Activated gamma-delta T cell (primary cell): ENCODE measurements at places on chromosomes 13 and 19.
A peak's percentile ranks its signal among the peaks of the same experiment; 100 is the strongest.

DNA sequence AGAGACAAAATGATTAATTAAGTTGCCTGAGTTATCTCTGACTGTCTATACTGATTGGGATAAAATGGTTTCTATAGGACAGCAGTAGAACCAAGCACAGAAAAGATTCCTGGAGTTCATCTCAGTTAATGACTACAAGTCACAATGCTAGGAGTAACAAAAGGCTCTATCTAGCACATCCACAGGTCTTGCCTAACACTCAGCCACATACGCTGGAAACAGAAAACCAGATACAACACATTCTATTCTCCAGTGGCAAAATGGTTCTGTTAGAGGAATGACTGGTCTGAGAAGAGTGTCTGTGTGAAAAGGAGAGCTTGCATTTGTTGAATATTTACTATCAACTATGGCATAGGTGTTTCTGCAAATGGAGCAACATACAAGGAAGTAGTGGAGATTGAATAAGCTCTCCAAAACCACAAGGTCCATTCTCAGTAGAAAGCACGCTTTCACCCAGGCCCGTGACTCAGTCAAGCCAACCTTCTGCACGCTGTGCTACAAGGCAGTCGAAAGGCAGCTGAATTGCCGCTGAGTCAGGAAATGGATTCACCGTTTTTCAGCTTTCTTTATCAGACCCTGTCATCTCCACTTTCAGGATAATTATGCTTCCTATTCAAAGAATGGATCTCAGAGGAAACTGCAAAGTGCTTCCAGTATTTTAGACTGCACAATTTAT, 761.5 kb downstream of the EFNB2 start:
- no peak for DNase-seq

DNA sequence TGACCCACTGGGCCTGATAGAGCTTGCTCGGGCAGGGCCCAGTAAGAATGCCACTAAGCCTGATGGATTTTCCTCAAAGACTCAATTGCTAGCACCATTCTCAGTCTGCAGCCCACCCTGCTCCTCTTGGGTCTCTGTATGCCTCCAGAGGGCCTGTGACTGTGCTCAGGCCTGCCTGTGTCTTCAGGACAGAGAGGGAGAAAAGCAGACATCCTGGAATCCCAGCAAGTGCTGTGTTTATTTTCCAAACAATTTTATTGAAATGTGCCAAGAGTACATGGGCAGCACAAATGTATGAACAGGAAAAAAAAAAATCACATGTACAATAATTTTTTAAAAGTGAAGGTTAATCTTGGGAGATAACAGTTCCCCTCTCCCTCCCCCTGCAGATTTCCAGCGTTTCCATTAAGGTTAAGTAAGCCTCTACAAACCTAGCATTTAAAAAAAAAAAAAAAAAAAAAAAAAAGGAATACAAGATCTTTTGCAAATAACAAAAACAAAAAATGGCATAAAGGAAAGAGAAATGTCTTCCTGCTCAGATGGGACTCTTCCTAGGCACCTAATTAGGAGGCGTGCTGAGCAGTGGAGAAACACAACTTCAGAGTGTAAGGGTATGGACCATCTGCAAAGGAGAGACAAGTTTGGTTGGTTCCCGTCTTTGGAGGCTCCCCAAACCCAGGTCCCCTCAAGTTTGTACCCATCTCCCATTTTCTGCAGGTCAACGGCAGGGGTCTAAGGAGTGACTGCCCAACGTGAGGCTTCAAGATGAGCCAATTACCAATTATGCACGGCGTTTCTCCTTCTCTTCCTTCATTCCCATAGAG, 4.8 kb upstream of the ECH1 start:
- no peak for DNase-seq

GRCh38 chr19:14091081-14091812, 696 bp upstream of the SAMD1 start:
- DNase-seq: peak; percentile 69

DNA sequence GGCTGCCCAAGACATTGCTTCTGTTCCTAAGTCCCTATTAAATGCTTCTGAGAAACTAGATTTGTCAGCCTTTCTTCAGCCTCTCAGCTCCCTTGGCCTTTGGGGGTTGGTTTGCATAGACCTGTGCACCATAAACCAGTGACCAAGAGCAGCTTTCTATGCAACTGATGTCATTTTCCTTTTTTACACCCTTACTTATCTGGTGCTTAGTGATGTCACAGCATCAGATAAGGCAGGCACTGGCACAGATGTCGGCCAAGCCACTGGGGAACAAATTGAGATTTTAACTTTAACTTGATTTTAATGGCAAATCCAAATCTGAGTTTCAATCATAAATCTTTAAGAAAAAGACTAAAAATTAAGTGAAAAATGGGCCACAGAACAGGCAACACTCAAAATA, 59.8 kb downstream of the RUBCNL start:
- no peak for DNase-seq

DNA sequence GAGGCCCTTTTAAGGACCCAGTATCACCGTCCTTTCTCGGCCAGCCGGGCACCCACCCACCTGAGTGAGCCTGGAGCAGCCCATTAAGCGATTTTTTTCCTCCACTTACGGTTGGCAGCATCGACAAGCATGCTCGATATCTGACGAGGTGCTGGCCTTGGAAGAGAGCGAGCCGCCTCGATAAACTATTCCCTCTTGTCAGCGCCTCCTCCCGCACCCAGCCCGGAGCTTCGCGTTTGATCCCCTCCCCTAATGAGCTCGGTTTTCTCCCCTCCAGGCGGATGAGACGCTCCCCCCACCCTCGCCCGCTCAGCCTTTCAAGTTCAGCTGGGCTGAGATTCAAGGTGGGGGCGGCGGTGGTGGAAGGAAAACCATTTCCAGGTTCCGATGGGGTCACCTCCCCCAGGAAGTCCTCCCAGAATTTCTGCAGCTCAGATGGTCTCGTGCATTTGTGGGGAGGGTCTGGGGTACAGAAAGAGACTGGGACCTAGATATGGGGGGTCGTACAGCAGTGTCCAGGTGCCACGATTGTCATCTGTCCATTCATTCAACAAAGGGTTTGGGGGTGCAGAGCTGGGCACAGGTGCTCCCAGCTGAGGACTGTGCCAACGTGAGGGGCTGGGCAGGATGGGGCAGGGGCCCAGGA, 18.9 kb upstream of the ONECUT3 start:
- DNase-seq: no peak

GRCh38 chr19:58366585-58367430, 4.3 kb upstream of the ZNF497 start:
- DNase-seq: no peak

DNA sequence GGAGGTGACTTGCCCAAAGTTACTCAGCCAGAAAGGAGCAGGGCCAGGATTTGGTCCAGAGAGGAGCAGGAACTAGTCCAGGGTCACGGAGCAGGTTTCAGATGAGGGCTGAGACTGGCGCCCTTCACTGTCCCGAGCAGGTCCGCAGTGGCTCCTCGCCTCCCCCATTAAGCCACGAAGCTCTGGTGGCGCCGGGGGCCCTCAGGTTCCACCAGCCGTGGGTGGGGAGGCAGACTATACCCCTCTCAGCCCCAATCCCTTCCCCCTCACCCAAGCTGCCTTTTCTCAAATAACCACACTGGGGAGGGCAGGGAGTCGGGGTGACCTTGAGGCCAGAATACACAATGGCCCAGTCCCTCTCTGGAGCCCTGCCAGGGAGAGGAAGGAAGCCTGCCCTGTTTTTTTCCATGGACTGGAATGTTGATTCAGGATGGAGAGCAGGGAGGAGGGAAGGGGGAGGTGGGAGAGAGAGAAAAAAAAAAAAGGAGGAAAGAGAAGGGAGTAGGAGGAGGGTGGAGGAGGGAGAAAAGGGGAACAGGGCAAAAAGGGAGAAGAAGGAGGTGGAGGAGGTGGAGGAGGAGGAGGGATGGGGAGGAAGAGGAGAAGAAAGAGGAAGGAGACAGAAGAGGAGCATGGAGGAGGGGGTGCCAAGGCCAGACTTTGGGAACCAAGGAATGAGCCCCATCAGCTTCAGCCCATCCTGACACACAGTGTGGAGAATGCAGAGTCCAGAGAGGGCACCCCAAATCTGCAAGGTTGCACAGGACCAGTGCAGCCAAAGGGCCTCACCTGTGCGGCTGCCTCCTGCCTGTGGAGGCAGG, 19.7 kb downstream of the CEACAM16 start:
- no peak for DNase-seq

GRCh38 chr13:23381866-23382265, 51.6 kb downstream of the SACS start:
- no peak for DNase-seq

DNA sequence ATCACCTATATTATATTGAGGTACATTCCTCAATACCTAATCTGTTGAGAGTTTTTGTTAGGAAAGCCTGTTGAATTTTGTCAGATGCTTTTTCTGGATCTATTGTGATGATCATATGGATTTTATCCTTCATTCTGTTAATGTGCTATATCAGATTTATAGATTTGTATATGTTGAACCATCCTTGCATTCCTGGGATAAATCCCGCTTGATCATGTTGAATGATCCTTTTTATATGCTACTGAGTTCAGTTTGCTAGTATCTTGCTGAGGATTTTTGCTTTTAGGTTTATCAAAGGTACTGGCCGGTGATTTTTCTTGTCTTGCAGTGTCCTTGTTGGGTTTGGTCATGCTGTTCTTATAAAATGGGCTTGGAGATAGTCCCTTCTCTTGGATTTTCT, 12.0 kb upstream of the ZNF331 start:
- DNase-seq: no peak

DNA sequence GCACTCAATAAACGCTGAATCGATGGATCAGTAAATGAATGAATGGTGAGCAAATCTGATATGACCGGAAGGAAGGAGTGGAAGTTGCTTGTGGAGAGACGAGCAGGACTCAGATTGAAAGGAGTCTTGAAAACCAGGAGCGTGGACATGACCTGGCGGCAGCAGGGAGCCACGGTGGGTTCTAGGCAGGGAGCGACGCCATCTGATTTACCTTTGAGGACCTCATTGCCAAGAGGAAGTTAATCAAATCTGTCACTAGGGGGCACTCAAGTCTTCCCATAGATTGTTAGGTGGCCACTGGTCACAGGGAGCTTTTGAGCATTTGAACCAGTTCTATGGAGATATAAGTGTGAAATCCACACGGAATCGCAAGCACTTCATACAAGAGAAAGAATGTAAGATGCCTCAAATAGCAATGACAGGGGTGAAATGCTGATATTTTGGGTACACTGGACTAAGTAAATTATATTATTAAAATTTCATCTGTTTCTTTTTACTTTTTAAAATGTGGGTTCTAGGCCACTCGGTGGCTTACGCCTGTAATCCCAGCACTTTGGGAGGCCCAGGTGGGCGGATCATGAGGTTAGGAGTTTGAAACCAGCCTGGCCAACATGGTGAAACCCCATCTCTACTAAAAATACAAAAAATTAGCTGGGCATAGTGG, 9.2 kb upstream of the FBN3 start:
- no peak for DNase-seq

- no peak for DNase-seq
These were observed 110.8 kb upstream of the PABPC3 start for GRCh38 chr13:24985107-24985506.

- DNase-seq: no peak
These were observed 895.8 kb downstream of the SLITRK6 start for GRCh38 chr13:84903391-84903790.

- no peak for DNase-seq
These were observed 48.5 kb downstream of the WDFY2 start for GRCh38 chr13:51632591-51633362.

- no peak for DNase-seq
These were observed 5.1 kb downstream of the HMG20B start for GRCh38 chr19:3577723-3578344.

DNA sequence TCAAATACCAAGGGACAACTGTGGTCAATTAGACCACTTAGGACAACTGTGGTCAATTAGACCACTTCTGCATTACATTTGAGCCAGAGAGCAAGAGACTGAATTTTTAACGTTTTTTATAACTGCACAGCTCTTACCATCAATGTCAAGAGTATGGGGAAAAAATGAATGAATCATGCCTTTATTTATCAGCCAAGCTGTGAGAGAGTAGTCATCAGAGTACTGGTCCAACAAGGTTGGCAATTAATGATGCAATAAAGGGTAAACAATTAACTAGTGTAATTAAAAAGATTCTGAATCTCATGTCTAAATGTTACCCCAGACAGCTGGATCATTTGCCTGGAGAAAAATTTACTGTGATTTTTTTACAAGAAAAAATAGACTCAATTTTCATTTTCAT, 381.1 kb downstream of the LIG4 start:
- no peak for DNase-seq

DNA sequence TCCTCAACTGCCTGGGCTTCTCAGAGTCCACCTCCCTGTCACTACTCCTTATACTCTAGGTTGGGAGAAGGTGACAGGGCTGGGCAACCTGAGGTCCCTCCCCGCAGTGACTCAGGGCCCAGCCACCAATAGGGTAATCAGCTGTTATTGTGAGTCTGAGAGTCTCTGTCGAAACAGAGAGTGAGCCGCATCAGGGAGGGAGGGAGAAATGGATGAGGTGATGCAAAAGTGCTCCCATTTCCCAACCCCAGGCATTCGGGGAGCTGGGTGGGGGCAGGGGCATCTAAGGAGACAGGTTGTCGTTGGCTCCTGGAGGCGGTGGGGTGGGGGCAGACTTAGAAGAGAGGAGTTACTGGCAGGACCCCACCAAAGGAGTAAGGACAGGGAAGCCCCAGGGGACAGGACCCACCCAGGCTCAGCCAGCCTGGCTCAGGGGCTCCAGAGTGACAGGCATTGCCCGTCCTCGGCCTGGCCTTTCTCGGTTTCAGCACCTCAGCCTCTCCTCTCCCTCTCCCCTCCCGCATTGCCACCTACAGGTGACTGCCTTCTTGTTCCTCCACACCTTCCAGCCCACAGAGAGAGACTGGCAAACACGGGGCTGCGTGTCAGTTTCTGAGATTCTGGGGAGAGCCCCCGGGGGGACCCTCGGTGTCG, at the start of gene DMKN:
Gene DMKN (minus strand): TSS at position 22 of the 654 bp plus-strand sequence. CDS start 174 bp downstream, outside the sequence.
- no peak for DNase-seq

DNA sequence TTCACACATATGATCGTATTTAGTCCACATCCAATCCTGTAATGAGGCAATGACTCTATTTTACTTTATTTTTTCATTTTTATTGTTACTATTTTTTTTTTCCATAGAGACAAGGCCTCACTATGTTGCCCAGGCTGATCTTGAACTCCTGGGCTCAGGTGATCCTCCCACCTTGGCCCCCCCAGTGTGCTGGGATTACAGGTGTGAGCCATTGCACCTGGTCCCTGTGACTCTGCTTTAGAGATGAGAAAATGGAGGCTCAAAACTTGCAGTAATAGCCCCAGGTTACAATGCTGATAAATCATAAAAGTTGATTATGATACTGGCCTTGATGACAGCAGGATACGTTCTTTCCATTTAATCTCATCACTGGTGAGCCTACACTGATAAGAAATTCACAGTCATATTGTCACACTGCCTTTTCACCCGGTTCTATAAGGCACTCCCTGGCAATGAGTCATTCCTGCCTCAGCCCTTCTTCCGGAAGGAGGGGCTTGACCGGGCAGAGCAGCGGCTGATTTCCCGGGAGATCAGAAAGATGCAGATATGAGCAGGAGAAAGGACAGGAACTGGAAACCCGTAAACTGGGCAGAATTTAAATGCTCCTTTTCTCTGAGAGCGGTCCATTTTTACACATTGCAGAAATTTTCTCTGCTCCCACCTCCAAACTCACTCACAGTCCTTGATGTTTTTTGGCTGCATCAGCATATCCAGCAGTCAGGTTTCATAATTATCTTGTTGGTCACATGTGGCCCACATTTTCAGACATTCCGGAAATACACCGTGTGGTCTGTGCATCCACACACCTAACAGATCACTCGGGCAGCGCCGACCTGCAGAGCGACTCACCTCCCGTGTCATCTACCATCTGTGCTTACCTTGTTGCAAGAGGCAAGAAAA, 616.4 kb downstream of the EFNB2 start:
- no peak for DNase-seq
